Glomerular endothelial cell (primary cell): ENCODE measurements at places on chromosomes 7 and 10. TPM values are rescaled to one million over a fixed set of nuclear protein-coding genes. Genes with fewer than 3 reads are reported as not detected.

- DNase-seq: no peak
Measured at GRCh38 chr10:2410049-2410448, 657.3 kb upstream of the PFKP start.

- no peak for DNase-seq
Measured at GRCh38 chr10:81315026-81315425, 560.0 kb upstream of the NRG3 start.

- DNase-seq: no peak
Measured at GRCh38 chr10:124336186-124336585, 82.5 kb downstream of the OAT start.

GRCh38 chr7:54857294-54857693 is 98.3 kb upstream of the SEC61G start:
- DNase-seq: no peak

The DHTKD1 gene
- 12.0 and 28.5 TPM in 2 replicates for total RNA-seq

- no peak for DNase-seq
Measured at GRCh38 chr7:98862716-98863420, 6.9 kb downstream of the TMEM130 start.

DNA sequence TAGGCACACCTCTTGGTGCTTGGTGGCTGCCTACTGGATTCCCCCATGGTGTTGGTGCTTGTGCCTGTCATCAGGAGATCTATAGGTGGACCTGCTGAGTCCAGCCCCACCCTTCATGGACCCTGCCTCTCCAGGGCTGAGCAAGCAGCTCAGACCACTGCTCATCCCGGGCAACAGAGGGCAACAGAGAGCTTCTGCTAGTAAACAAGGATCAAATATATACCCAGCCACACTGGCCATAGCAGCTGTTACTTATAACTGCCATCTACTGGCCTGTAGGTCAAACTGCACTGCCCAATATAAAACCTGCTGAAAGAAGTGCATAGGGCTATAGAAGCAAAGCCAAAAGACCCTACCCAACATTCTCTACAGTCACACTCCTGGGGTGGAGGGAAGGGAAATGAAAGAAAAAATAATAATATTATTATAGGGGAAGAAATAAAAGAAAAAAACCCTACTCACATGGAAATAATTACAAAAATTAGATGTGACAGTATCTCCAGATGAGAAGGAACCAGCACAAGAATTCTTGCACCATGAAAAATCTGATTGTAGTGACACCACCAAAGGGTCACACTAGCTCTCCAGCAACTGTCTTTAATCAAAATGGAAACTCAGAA is 54.9 kb upstream of the ZNF800 start:
- peak; percentile 0 for DNase-seq

DNA sequence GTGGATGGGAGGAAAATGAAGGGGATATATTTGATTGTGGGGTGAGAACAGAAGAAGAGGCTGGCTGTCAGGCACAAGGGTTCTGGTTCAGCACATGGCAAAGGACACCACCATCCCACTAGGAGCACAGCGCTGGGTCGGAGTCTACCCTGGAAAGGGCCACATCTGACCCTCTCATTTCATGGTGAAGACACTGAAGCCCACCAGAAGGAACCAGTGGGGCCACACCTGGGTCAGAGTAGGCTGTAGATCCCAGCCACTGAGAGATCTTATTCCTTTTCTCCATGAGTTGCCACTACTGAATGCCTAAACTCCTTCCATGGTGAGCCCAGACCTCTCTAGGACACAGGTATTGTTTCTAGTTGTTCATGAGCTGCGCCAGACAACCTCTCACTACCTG is 25.8 kb downstream of the SFTPD start:
- DNase-seq: no peak

DNA sequence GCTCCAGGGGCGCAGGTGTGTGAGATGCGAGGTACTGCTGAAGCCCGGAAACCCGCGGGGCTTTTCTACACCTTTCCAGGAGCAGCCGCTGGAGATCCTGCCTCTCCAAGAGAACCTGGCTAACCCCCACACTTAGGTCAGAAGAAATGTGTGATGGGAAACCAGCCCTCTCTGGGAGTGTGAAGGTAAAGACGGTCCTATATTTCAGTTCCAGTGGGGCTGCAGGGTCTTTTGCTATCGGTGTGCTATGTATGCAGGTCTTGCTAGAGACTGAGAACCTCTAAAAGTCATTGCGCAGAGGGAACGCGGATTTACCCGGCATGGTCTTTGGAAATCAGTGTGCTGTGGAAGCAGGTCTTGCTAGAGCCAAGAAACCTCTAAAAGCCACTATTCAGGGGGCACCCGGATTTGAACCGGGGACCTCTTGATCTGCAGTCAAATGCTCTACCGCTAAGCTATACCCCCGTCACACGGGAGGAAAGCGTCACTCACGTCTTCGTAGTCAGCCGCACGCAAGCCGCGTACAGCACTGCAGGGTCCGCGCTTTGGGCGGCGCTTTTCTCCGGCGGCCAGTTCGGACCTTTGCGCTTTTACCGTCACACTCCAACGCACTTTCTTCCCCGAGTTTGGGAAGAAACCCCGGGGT is 46.0 kb downstream of the ZNF777 start:
- no peak for DNase-seq

The CYP2W1 gene
- not detected in 2 replicates for total RNA-seq

DNA sequence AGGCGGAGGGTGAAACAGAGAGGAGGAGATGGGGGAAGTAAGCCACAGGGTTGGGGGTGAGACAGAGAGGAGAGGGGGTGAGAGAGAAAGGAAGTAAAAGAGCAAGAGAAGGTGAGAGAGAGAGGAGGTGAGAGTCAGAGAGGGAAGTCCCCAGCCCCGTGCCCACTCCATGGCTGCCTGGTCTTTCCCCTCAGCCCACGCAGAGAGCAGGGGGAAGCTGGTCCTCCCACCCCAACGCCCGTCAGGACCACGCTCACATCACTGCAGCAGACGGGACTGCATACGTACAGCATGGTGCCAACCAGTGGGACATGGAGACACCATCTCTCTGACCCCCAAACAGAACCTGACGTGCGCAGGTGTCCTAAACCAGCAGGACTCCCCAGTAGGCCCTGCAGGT is 12.1 kb upstream of the PDGFA start:
- no peak for DNase-seq

DNA sequence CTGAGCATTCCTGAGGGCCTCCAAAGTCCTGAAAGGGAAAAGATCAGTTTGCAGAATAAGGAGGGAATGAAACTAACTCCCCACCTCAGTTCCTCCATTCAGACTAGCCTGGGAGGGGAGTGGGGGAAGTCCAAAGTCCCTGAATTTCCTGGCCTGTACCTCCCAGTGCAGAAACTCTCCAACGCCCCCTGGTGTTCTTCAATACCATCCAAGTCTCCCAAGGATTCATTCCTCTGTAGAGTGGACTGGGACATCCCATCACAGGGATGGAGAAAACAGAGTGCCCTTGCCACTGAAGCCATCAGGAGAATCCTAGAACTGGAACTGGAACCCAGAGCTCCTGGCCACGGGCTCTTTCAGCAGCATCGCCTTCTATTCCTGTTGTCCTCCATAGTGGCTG is 1.6 kb upstream of the COL13A1 start:
- DNase-seq: no peak

DNA sequence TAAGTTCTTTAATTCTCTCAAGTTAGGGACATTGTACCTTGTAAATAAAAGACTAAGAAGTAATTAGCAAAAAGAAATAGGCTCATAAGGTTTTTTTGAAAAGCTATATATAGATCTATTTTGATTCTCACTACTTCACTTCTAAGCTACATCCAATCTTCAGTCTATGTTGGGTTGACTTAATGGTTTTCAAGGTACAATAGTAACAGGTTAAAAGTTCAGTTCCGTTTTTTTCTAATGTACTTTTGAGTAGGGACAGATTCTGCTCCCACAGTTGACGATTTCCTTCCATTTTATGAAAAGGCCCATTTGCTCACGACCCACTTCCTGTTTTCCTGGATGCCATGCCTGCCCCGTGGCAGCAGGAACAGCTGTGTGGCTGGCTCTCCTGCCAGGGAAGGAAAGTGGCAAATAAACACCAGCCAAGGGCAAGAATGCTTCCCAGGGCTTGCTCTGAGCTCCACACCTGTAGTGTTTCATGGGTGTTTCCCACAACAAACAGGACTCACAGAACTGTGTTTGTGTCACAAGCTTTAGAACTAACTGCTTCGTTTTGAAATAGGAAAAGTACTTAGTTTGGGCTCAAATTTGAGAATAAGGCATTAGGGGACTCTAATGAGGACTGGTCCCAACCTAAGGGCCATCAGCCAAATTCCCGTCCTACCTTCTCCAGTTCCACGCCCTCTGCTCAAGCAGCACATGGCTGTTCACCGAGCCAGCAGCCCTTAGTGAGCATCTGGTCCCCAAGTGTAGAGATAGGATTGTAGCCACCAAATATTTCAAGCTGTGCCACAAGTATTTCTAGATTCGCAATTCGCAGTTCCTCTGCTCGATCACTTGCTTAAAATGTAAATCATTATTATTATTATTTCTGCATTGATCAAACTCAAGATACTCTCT is 240.7 kb downstream of the COBL start:
- DNase-seq: peak; percentile 81

GRCh38 chr7:33039903-33040292 is 22.7 kb downstream of the NT5C3A start:
- no peak for DNase-seq

DNA sequence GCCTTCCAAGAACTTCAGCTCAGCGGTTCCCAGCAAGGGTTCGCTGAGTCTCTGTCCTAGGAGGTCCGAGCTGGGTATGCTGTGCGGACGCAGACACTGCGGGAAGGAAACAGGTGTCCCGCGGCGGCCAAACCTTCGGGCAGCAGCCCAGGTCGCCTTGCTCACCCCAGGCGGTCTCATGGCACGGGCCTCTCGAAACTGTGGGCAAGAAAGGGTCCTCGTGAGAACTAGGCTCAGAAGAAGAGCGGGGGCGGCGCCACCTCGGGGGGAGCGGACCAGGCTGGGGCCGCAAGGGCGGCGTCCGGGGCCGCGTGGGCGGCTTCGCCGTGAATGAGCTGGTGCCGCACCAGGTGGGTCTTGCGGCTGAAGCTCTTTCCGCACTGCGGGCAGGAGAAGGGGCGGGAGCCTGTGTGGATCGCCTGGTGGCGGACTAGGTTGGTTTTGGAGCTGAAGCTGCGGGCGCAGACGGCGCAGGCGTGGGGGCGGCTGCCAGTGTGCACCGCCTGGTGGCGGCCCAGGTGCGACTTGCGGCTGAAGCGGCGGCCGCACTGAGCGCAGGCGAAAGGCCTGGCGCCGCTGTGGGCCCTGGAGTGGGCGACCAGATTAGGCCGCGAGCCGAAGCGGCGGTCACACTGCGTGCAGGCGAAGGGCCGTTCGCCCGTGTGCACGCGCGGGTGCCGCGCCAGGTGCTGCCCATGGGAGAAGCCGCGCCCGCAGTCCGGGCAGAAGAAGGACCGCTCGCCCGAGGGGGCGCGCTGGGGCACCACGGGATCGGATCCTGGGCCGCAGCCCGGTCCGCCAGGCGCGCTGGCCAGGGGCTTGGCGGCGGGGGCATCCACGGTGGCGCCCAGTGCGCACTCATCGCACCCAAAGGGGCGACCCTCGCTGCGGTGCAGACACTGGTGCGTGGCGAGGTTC is 8.6 kb downstream of the ZNF467 start:
- no peak for DNase-seq

GRCh38 chr7:115962340-115962739 is 68.2 kb downstream of the TFEC start:
- no peak for DNase-seq

The FXYD4 gene
- total RNA-seq: not detected in 2 replicates

DNA sequence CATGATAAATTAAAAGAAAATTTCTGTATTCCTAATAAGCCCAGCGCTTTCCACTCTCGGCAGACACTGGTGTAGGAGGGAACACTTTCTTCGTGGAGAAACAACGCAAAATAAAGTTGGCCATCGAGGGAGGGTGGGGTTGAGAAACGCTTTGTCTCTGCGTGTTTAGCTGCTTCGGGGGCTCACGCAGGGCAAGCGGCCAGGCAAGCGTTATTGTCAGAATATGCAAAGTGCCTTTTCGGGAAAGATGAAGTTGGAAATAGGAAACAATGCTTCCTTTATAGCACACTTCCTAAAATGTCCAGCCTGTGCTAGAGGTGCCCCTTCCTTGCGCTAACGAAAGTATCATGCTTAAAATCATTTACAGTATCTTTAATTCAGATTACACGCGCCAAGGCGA is 1.9 kb upstream of the EBF3 start:
- no peak for DNase-seq

DNA sequence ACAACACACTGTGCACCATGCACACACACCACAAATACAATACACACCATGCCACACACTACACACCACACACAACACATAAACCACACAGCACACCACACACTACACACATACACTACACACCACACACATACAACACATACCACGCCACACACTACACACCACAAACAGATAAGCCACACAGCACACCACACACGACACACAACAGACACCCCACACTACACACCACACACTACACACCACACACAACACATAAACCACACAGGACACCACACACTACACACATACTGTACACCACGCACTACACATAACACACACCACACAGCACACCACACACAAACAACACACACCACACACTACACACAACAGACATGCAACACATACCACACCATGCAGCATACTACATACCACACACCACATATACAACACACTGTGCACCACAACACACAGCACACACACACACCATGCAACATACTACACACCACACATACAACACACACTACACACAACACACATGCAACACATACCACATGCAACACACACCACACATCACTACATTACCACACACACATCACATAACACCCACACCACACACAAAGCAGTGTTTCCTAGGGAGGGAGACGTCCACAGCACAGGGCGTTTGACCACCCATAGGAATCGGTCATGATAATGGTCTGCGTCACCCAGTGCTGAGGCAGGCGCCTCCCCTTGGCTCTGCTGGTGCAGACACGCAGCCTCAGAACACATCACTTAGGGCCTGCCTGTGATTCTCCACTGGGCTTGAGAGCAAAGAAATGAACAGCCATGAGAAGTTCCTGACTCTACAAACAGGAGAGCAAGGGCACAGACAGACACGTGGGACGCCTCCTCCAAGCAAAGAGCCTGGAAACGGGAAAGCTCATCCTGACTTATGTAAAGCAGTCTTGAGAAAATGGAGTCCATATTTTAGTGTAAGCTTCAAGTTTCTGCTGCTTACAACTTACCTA is 458.3 kb downstream of the PTPRN2 start:
- DNase-seq: no peak

The TFR2 gene
- 0.29 TPM in 1 of 2 replicates, not detected in the other for total RNA-seq

- no peak for DNase-seq
Measured at GRCh38 chr10:119755446-119755845, 29.6 kb downstream of the INPP5F start.

DNA sequence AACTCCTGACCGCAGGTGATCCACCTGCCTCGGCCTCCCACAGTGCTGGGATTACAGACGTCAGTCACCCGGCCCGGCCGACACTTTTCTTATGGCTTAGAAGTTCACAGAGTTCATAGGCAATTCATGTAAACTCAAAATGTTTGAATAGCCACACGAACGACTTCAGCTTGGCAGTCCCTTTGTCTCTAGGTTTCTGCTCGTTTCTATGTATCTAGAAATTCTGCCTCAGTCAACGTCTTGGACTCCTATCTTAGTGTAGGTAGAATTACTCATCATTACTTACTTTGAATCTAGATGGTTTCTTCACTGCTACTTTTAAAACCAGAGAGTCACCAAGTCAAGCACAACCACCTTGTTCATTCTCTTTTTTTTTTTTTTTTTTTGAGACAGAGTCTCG is 23.7 kb downstream of the ARL4A start:
- DNase-seq: no peak
